ENCODE measurements at places on chromosomes 7 and 10.

- no peak for DNase-seq
Observed at GRCh38 chr10:113283189-113283588, 269.7 kb upstream of the HABP2 start.

DNA sequence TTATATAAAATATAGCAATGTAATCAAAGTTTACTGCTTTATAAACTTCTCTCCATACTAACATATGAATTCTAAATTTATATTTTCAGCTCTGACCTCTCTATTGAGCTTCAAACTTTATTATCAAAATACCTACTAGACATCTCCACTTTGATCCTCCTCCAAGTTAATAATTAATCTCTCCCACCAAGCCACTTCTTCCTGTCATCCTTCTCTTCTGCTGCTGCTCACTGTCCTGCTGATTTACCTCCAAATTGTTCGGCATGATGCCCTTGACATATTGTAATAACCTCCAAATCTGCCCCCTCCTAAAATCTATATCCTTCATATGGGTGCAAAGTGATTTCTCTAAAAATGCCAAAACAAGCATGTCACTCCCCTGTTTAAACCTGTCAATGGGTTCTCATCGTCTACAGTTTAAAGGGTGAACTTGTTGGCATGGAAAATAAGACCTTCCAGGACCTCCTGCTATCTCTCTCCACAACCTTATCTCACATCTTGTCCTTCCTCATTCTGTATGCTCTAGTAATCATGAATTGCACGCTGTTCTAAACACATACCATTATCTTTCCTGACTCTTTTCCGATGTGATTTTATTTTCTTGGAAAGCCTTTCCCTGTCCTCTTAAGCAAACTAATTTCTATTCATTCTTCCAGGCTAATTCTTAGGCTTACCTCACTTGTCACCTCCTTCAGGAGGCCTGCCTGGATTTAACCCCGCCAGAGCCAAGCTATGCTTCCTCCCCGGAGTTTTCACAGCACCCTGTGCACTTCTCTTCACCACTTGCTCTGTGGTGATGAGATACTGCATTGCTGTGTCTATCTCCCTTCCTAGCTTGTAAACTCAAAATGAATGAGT is 52.1 kb upstream of the STK17A start:
- DNase-seq = no peak

DNA sequence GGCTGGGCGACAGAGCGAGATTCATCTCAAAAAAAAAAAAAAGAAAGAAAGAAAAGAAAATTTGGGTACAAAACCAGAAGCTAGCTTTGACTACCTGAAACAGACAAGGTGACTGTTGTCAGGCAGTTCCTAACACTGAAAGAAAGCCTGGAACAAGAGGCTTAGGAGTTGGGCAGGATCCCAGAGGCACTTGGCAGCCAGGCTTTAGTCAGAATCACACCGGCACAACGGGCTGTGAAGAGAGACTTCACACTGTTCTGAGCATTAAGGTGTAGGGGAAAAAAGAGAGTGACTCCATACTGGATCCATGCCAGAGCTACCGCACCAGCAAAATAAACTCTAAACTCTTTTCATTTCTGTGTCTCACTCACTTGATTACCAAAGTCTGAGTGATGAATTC is 130.8 kb downstream of the ZNF467 start:
- no peak for DNase-seq

GRCh38 chr7:129298268-129298893 is 73.6 kb downstream of the AHCYL2 start:
- DNase-seq = peak; percentile 17

DNA sequence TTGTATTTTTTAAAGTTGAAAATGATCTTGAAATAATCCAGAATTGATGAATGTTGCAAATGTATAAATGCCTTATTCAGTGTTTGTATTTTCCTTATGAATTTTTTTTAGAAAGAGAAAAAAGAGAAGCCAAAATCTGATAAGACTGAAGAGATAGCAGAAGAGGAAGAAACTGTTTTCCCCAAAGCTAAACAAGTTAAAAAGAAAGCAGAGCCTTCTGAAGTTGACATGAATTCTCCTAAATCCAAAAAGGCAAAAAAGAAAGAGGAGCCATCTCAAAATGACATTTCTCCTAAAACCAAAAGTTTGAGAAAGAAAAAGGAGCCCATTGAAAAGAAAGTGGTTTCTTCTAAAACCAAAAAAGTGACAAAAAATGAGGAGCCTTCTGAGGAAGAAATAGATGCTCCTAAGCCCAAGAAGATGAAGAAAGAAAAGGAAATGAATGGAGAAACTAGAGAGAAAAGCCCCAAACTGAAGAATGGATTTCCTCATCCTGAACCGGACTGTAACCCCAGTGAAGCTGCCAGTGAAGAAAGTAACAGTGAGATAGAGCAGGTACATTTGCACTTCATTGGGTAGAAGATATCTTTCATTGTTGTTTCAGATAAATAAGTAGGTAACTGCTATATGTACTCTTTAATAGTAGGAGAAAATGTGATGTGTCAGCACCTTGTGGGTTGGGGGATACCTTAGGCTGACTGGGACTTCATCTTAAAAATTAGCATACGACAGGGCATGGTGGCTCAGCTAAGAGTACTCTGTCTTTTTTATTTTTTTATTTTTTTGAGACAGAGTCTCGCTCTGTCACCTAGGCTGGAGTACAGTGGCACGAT is 3.9 kb downstream of the DDX21 start:
- DNase-seq = no peak

- DNase-seq = no peak
Observed at GRCh38 chr10:72176701-72177100, 39.1 kb upstream of the ANAPC16 start.

GRCh38 chr10:44973323-44974081 is 5.1 kb downstream of the DEPP1 start:
- no peak for DNase-seq

DNA sequence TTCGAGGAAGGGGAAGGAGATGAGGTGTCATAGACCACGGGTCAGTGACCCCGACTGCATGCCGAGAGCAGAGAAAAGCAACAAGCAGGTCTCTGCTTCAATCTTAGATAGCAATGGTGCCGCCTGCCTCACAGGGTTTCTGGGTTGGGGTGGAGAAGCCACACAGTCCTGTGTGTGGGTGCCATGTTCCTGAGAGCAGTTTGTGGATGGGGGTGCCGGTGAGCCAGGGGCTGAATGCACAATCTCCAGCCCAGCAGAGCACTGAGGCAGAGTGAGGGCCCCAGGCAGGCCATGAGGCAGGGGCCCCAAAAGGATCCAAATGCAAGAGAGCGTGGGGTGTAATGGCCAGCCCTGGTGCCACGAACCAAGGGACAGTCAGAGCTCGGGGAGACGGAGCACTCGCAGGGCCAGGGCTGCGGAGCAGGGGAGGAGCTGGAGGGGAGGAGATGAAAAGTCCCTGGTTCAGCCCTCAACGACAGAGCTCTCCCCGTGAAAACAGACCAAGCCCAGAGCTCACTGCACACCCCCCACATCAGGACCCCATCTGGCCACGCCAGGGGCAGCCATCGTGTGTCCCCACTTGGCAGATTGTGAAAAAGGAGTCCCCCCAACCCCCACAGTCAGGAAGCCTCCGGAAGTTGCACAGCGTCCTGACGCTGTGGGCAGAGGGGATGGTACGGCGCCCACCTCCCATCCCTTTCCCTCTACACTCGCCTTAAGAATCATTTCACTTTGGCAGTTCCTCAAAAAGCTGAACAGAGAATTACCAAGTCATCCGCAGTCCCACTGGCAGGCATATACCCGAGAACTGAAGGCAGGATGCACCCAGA is 19.9 kb downstream of the WDR86 start:
- no peak for DNase-seq

DNA sequence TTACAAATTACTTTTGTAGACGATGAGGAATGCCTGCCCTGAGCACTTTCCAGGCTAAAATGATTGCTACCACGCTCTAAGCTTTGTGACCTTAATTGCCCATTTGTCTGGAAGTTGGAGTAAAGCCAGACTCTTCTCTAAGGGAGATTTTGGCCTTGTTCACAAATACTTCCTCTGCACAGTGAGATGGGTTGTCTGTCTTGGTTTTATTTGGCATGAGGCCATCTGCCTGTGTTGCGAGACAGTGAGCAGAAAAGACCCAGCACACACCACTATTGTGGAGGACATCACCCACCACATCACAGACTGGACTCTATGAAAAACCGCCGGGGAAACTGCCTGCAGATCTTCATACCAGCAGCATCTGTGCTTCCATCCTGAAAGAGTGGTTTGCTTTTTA is 138.4 kb downstream of the BICC1 start:
- DNase-seq = no peak

GRCh38 chr7:34835901-34836600 is 178.0 kb downstream of the NPSR1 start:
- no peak for DNase-seq

GRCh38 chr7:107969856-107970255 is 33.1 kb downstream of the LAMB1 start:
- DNase-seq = no peak

GRCh38 chr7:125618516-125618915 is 688.9 kb upstream of the POT1 start:
- no peak for DNase-seq

GRCh38 chr7:102432442-102433218 is 745 bp upstream of the ORAI2 start:
- no peak for DNase-seq

DNA sequence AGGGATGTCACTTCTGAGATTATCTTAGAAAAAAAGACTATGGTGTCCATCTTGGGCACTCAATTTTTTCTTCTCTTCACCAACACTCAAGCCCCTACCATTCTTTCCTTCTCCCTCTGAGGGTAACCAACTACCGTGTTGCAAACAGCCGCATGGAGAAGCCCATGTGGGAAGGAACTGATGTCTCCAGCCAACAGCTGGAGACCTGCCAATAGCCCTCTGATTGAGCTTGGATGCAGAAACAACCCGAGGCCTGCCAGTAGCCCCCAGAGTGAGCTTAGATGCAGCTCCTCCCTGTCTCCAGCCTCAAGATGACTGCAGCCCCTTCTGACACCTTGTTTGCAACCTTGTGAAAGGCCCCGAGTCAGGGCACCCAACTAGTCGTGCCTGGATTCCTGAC is 36.4 kb upstream of the CHCHD3 start:
- DNase-seq = no peak

DNA sequence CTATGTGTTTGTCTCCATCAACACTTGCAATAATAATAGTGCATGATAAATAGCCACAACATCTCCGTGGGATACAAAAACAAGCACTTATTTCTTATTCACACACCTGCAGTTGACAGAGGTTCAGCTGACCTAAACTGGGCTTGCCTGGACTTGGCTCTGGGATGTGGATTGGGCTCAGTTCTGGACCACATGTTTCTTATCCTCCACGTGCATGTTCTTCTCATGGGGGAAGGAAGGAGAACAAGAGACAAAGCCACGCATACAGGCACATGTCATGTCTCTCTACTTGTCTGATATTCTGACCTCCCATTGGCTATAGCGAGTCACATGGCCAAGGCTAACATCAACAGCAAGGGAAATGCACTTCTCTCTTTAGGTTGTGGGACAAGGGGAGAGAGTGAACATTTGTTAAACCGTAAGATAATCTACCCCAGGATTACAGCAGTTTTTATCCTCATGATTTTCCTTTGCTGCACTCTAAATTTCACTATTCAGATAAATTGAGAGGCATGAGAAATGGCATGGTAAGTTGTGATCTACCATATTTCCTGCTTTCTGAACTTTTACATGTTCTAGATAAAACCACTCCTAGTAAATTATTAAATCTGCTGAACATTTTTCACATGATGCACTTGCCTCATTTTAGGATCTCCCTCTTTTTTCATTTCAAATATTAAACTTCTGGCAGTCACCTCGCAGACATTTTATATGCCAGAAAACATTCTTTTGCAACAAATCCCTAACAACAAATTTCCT is 33.7 kb downstream of the CFAP58 start:
- peak; percentile 4 for DNase-seq

- DNase-seq = no peak
Observed at GRCh38 chr10:132071667-132072066, 5.9 kb downstream of the JAKMIP3 start.
